ENCODE measurements at places on chromosomes 2 and 18.

- no peak for DNase-seq
- H3K36me3 ChIP-seq = no peaks in the 10 kb centered on the region
- H3K27me3 ChIP-seq = peaks cover 3% of the 10 kb centered on the region
- H3K4me3 ChIP-seq = no peak overlapping the region
- no peak overlapping the region for H3K27ac ChIP-seq
- no peaks in the 10 kb centered on the region for H3K4me1 ChIP-seq
Observed at GRCh38 chr2:150700666-150701580, 213.5 kb upstream of the RND3 start.

- peaks cover 43% of the 10 kb centered on the region for H3K4me1 ChIP-seq
- peak; percentile 23 for DNase-seq
- H3K27me3 ChIP-seq = no peaks in the 10 kb centered on the region
- no peak overlapping the region for H3K27ac ChIP-seq
- no peak overlapping the region for H3K4me3 ChIP-seq
Observed at GRCh38 chr2:168039881-168040280, 207.5 kb downstream of the STK39 start.

- peaks cover 31% of the 10 kb centered on the region for H3K4me1 ChIP-seq
- H3K4me3 ChIP-seq = no peak overlapping the region
- no peak overlapping the region for H3K27ac ChIP-seq
- H3K36me3 ChIP-seq = no peaks in the 10 kb centered on the region
- no peak for DNase-seq
- peaks cover 3% of the 10 kb centered on the region for H3K27me3 ChIP-seq
Observed at GRCh38 chr2:10541081-10541480, 93.0 kb upstream of the ODC1 start.

GRCh38 chr2:216017365-216017764 is 4.0 kb upstream of the MREG start:
- H3K36me3 ChIP-seq = no peaks in the 10 kb centered on the region
- H3K4me3 ChIP-seq = no peak overlapping the region
- peak; percentile 79 for DNase-seq
- peaks cover 51% of the 10 kb centered on the region for H3K4me1 ChIP-seq
